Activated CD4-positive, alpha-beta T cell treated with anti-CD3 and anti-CD28 coated beads for 24 hours (primary cell): ENCODE measurements at places on chromosomes 5 and 9.
A peak's percentile ranks its signal among the peaks of the same experiment; 100 is the strongest.

DNA sequence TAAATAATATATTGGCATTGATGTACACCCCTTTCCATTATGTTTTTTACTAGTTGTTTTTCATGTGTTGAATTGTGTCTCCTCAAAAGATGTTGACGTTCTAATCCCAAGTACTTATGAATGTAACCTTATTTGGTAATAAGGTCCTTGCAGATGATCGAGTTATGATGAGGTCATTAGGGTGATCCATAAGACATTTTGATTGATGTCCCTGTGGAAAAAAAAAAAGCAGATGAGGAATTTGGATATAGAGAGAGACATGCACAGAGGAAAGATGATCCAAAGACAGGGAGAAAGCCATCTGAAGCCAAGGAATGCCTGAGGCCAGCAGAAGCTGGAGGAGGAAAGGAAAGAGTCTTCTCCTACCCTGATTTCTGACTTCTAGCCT lies 632.7 kb downstream of the TLR4 start:
- no peak for DNase-seq

DNA sequence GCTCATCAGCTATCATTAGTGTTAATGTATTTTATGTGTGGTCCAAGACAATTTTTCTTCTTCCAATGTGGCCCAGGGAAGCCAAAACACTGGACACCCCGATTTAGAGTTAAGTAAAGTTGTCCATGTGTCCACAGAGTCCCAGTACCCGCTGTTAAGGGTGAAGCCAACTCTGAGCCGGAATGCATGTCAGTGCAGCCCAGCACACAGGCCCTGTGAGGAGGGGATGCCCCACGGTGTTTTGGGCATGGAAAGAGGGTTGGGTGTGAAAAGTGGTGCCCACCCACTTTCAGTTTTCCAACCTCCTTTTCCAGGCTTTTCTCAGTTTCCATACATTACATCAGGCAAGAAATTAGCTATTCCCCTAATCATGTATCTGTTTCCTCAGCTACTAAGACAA lies 24.4 kb downstream of the SHC3 start:
- DNase-seq, result no peak

- DNase-seq, result no peak
These were observed 173.3 kb downstream of the PALM2AKAP2 start for GRCh38 chr9:109953300-109953699.

DNA sequence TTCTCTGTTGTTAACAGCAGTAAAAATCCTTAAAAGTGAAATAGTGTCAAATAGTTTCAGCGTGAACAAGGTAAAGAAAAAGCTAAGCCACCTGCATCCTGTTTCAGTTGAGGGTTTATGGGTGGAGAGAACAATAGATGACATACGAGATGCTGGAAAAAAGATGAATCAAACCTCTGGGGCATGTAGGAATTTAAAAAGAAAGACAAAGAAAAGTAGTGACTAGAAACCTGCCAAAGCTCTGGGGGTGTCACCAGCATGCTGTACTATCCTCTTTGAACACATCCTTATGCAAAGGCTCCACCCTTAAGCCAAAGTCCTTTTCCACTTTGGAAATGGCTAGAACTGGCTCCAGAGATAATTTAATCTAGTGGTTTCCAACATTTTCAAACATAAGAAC lies 22.2 kb downstream of the SCAI start:
- DNase-seq, result no peak

DNA sequence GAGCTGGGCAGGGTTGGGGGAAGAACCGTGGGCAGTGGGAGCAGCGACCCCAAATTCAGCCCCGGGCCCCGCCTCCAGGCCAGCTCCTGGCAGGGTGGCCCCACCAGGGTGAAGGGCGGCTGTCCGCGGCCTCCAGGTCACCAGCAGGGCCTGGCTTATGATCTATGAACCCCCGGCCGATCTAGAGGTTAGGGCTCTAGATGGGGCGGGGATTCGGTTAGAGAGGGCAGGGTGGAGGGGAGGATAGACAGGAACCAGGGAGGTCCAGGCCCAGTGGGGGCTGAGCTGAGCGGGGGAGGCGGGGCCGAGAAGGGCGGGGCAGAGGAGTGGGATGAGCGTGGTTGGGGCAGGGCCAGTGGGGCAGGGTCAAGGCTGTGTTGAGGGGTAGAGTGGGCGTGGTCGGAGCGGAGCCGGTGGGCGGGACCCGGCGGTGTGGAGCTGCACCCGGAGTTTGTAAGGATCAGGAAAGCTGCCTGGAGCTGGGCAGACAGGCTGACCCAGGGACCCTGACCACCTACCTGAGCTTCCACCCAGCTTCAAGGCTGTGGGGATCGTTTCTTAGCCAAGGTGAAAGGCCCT lies 29.3 kb upstream of the OBP2B start:
- DNase-seq, result peak; percentile 25

GRCh38 chr9:89635816-89636215 lies 31.0 kb downstream of the GADD45G start:
- DNase-seq, result no peak

DNA sequence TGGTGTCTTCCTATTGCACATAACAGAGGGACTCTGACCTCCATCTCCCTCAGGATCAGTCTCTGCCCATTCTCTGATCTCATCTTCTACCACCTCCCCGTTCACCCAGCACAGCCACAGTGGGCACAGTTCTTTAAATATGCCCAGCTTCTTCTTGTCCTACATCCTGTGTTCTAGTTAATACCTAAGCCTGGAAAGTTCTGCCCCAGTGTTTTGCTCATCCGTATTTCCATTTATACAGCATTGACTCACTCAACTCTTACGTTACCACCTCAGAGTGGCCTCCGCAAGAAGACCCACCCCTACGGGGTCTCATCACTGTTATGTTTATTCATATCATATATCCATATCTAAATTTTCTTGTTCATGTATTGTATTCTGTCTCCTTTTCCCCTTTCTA lies 315.5 kb downstream of the ADGRV1 start:
- DNase-seq, result no peak

DNA sequence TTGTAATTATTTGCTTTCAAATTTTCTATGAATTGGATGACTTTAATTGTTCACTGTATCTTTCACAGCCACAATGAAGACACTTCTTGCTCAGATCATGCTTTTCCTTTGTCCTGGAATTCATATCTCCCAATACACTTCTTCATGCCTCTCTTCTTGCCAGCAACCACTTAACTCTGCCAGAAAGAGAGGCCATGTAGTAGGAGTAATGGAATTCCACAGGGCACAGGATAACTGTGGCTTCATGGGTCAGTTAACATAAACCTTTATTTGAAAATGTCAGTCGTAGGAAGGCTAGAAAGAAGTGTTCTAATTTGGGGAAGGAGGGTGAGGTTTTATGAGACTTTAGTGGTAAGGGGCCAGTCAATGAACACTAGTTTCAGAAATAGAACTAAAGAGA lies 190.3 kb downstream of the TMEM167A start:
- no peak for DNase-seq

- DNase-seq, result no peak
These were observed 101.3 kb downstream of the PHF2 start for GRCh38 chr9:93677641-93678136.

GRCh38 chr5:135593141-135593540 lies 14.3 kb upstream of the CXCL14 start:
- no peak for DNase-seq

GRCh38 chr9:85522459-85523092 lies 219.2 kb downstream of the AGTPBP1 start:
- DNase-seq, result peak; percentile 6

- no peak for DNase-seq
These were observed 58.6 kb downstream of the GPBP1 start for GRCh38 chr5:57232293-57233033.

DNA sequence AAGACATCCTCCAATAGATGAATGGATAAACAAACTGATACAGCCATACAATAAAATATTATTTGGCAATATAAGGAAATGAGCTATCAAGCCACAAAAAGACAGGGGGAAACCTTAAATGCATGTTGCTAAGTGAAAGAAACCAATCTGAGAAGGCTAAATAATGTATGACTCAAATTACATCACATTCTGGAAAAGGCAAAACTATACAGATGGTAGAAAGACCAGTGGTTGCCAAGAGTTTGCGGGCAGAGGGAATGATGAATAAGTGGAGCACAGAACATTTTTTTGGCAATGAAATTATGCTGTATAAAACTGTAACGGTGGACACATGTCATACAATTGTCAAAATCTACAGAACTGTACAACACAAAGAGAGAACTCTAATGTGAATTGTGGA lies 63.3 kb downstream of the CSF2 start:
- DNase-seq, result no peak

- DNase-seq, result no peak
These were observed 52.8 kb downstream of the SEMA4D start for GRCh38 chr9:89444925-89445765.

DNA sequence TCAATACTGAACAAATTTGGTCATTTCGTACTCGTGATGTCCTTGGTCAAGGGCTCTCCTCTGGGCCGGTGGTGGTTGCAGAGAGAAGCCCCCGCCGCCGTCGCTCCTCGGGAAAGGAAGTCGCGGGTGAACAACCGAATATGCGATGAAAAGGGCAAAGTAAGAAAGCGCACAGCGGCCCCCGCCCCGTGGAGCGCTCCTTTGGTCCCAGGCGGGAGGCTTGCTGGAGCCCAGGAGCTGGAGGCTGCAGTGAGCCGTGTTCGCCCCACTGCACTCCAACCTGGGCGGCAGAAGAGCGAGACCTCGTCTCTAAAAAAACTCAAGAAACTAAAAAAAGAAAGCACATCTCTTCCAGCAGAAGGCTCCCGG lies 108.4 kb upstream of the LARP1 start:
- DNase-seq, result no peak

DNA sequence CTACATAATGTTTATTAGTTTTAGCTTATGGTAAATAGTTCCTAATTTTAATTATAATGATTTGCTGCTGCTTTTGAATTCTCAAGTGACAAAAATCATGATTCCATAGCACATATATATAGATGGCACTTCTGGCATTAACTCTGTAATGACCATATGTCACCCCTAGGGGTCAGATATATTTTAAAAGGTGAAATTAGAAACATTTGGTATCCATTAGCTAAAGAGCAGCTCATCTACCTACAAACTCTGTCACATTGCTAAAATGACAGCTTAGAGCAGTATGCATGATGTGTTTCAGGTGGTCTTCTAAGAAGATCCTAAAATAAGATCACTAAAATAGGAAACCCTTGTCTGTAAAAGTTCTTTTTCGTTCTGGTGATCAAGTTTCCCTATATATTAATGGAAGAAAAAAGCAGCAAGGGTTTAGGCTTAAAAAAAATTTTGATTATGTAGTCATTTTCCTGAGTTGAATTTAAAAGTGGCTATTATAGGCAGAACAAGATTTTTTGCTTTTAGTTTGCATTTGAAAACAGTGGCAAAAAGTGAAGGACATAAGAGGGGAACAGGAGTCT lies 157.7 kb upstream of the POU5F2 start:
- no peak for DNase-seq

- DNase-seq, result no peak
These were observed 15.2 kb downstream of the NFIL3 start for GRCh38 chr9:91408475-91408874.

GRCh38 chr5:128775558-128775957 lies 189.7 kb upstream of the SLC27A6 start:
- DNase-seq, result no peak

- no peak for DNase-seq
These were observed 2.5 kb downstream of the SRP19 start for GRCh38 chr5:112863549-112863948.

DNA sequence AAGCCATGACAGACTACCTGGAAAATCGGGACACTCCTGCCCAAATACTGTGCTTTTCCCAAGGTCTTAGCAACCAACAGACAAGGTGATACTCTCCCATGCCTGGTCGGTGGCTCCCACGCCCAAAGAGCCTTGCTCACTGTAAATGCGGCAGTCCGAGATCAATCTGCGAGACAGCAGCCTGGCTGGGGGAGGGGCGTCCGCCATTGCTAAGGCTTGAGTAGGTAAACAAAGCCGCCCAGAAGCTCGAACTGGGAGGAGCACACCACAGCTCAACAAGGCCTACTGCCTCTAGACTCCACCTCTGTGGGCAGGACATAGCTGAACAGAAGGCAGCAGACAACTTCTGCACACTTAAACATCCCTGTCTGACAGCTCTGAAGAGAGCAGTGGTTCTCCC lies 272.1 kb upstream of the CCNG1 start:
- no peak for DNase-seq

DNA sequence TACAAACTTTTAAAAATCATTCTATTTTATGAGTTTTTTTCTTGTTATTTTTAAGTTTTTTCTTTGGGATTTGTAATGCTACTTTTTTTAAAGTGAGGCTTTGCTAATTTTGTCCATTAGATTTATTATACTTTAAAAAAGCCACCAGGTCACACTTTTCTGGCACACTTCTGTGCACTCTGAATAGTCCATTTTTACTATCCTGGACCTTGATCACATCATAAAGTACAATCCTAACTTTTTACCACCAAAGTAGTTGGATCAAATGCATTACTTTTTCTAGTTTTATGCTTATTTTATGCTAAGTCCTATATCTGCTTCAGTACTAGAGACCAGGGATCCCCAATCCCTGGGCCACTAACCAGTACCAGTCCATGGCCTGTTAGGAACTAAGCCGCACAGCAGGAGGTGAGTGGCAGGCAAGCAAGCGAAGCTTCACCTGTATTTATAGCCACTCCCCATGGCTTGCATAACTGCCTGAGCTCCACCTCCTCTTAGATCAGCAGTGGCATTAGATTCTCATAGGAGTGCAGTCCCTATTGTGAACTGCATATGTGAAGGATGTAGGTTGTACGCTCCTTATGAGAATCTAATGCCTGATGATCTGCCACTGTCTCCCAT lies 16.0 kb downstream of the FRRS1L start:
- no peak for DNase-seq

- DNase-seq, result no peak
These were observed 1.0 kb downstream of the PRDM6 start for GRCh38 chr5:123089914-123090660.

DNA sequence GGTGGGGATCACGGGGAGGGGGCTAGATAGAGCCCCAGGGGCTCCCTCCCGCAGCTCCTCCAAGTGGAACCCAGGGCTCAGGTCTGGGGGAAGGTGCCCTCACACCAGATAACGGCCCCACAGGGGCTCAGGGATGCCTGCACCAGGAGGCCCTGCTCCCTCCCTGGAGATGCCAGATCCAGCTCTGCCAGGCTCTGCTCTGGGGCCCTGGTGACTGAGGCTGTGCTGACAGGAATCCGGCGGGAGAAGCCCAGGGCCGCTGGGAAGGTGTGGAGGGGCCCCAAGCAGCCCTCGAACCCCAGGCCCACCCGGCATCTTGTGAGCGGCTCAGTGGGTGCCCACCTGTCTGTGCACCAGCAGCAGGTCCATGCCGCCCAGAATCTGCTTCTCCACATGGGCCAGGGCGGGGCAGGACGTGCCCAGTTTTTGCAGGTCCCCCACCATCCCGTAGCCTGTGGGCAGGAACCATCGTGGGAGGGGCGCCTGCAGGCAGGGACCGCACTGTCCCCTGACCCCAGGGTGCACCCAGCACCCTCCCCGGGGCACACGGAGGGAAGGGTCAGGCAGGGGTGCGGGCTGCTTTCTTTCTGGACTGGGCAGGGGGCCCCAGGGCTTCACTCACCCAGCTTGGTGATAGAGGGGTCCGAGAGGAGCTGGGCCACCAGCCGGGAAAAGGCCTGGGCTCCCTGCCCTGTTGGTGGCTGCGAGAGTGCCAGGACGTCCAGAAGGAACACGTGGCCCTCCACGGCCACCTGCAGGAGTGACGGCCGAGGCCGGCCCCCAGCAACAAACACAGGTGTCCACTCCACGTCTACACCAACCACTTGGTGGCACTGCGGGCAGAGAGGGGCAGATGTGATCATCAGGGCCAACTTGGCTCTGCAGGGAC lies 48.9 kb upstream of the NRARP start:
- no peak for DNase-seq
